Stimulated activated CD4-positive, alpha-beta T cell treated with anti-CD3 and anti-CD28 coated beads, TNF-alpha, amount 100 ng/mL, for 4 hours (primary cell): ENCODE measurements at places on chromosomes 5 and 9.

GRCh38 chr5:65157906-65158603, 323.7 kb downstream of the ADAMTS6 start:
- DNase-seq: no peak

GRCh38 chr9:123866497-123866896, 63.4 kb downstream of the DENND1A start:
- DNase-seq: no peak

- no peak for DNase-seq
These were observed 243.4 kb downstream of the EBF1 start for GRCh38 chr5:158856291-158856690.

DNA sequence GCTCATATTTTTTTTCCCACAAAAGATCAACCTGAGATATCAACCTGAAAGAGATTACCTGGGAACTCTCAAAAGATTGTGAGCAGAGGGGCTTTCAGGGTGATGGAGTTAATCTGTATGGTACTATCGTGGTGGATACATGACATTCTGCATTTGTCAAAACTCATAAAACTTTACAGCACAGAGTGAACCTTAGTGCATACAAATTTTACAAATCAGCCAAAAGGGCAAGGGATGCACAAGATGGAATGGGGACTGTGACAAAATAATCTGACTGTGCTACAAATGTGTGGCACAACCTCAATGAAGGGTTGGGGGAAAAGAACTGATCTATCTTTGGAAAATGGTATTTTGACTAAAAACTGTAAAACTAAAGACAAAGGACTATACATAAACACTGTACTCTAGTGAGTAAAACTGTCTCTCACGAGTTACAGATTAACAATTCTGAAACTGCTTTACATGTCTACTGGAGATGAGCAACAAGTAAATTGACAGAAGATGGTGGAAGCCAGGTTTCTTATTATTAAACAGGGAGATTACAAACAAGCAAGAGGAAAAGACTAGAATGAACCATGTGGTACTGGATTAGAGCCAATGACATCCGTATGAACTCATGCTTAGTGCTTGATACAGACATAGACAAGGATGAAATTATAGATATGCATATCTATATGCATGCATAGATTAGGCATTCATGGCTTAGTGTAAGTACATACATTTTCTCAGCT, 24.8 kb upstream of the RLN1 start:
- no peak for DNase-seq

DNA sequence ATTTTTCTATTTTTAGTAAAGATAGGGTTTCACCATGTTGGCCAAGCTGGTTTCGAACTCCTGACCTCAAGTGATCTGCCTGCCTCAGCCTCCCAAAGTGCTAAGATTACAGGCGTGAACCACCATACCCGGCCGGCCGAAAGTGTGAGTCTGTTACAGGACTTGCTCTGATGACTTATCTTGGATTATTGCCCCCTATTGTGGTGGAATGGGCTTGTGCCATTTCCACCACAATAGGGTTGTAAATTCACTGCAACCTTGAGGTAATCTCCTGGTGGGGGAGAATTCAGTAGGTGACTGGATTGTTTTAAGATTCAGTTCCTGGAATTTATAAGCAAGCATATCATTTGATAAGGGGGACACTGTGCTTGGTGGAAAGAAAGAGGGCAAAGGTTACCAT, 15.0 kb upstream of the HMGCR start:
- no peak for DNase-seq

- no peak for DNase-seq
These were observed 16.7 kb downstream of the EXOC3 start for GRCh38 chr5:459562-460272.

- no peak for DNase-seq
These were observed 48.1 kb downstream of the EPB41L4B start for GRCh38 chr9:109272745-109273144.

DNA sequence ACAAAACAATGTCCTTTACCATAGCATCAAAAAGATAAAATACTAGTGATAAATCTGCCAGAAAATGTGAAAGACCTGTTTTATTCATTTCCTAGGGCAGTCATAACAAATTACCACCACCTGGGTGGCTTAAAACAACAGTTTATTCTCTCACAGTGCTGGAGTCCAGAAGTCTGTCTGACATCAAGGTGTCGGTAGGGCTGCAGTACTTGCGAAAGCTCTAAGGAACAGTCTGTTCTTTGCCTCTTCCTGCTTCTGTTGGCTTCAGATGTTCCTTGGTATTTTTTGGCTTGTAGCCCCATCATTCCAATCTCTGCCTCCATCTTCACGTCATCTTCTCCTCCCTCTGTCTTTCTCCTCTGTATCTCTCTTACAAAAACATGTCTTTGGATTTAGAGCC, 51.0 kb downstream of the PTPDC1 start:
- DNase-seq: no peak

DNA sequence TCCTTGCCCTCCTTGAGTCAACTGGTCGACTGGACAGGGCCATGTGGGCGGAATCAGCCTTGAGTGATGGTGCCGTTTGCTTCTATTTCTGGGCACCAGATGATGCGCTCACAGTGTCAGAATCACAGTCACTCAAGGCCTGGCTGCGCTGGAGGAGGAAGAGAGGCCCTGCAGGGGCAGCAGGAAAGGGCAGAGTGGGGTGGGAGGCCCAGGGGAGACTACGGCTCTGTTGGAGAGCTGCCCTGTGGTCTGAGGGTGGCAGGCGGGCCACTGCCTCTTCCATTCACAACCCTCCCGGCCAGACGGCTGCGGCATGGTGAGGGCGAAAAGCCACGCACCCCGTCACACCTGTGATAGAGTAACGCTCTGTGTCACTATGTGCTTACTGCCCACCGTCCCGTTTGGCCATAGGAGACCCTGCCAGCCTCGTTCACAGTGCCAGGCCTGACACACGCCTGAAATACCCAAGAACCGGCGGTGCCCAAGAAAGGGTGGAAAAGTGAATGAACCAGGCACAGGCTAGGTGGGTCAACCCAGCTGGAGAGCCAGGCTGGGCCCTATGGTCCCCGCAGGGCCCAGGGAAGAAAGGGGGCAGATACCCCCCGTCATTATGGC, 9.9 kb downstream of the PLPP7 start:
- DNase-seq: no peak

GRCh38 chr5:62284946-62285891, 20.8 kb upstream of the KIF2A start:
- DNase-seq: no peak

DNA sequence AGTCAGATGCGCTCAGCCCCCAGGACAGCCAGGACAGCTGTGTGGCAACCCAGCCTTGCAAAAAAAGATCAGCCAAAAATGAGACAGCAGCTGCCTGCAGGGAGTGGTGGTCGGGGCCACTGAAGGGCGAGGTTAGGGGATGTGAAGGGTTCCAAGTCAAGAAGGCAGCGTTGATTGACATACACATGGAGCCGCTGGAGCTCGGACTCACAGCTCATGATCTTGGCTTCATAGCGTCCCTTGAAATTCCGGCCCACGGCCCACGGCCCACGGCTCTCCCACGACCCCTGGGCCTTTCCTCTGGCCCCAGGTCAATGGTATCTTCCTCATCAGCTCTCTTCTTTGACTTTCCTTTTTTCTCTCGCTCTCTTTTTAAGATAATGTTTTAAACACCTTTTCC, 390.0 kb upstream of the IRX4 start:
- DNase-seq: no peak

DNA sequence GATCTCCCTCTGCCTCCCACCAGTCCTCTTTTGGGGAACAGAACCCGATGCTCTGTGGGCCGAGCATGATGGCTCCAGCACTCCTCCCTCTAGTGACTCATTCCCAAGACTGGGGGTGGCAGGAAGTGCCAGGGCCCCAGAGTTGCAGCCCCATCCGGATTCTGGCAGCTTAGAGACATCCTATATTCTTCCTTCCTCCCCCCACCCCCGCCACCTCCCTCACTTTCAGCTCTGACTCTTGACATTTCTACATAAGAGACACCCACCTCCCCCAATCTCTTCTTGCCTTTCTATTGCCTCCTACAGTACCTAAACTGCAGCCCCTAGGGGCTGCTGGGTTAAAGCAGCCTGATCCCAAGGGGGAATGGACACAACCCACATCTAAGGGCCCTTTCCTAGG, 47.1 kb upstream of the MATR3 start:
- peak; percentile 32 for DNase-seq

DNA sequence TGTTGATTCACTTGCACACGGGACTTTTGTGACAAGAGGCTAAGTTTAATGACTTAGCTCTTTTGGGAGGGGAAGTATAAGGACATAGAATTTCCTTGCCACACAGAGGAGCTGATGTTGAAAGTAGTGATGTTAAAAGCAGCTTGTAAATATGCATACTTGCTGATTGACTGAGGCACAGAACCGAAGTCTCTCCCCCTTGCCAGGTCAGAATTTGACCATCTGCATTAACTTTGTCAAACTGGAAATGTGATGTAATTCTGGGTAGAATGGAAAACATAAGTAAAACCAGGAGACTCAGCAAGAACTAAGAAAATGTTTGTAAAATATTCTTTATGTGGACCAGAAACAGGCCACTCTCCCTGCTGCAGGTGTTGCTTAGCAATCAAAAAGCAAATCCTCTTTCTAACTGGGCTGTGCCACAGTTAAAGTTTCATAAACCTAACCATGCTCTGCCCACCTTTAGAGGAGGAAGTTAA, 284.2 kb downstream of the NR3C1 start:
- no peak for DNase-seq

DNA sequence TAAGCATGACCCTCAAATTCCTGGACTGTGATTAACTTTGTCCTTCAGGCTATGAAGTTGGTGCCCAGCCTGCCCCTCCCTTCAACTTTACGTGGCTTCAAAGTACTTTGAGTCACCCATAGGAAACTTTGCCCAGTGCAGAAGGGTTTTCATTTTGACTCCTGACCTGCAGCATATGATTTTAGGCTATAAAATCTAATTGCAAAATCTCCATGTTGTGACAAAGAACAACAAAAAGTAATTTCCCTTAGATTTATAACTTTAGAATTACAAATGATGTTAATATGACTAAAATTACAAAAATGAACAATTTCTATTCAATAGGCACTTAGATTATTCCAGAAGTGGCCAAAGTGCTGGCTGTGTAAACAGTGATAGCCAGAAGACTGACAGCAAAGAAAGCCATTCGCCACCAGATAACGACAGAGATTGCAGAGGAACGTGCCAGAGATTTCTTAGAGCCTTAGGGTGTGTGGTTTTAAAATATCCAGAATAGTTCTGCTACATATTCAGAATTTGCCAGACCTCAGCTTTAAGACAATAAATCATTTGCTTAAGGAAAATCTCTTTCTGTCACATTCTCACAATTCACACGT, 197.4 kb downstream of the SEMA5A start:
- DNase-seq: no peak

DNA sequence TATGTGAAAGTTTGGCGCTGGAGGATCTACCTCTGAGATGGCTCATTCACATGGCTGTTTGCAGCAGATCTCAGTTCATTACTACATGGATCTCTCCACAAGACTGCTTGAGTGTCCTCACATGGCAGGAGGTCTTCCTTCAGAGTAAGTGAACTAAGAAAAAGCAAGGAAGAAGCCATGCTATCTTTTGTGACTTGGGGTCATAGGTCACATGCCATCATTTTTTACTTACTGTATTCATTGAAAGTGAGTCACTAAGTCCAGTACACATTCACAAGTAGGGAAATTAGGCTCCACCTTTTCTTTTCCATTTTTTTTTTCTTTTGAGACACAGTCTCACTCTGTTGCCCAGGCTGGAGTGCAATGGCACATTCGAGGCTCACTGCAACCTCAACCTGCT, 8.7 kb upstream of the CDKN2AIPNL start:
- no peak for DNase-seq

DNA sequence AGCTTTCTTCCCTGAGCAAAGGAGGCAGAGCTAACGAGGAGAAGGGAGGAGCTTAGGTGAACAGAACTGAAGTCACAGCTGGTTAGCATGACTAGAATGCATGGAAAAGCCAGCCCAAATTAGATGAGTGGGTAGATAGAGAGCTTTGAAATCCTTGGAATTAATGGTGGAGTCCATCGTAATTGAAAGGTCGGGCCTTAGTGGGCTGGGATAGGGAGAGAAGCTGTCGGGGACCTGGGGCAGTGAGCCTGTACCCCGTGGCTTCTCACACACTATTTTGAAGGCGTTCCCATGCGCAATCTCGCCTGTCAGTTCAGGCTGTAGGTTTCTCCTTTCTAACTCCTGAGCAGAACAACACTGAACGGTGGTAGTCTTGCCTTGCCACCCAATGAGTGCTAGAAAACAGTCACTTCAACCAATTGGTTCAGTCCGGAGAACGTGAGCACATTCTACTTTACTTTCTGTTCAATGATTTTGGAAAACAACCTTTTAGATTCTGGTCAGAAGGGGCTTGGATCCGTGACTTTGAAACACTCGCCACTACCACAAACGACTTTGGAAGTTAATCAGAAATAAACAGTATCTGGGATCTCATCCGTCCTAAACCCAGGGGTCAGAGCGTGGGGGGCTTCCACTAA, 655 bp upstream of the RAI14 start:
- DNase-seq: no peak

- no peak for DNase-seq
These were observed 122.9 kb downstream of the CDC42SE2 start for GRCh38 chr5:131386779-131387178.

DNA sequence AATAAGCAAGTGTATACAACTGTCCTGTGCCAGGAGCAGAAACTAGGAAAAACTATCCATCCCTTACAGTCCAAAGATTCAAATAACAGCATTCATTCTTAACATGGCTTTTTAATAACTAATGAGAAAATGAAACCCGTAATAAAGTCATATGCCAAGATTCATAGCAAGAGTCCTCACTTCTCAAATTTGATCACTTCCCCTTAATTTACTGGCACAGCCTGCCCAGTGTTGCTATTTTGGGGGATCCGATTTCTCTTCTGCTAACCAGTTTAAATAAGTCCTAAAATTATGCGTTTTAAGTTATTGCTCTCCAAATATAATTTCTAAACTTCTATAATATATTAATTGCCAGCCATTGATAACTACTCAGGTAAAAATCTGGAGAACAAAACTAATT, 177.0 kb upstream of the PTGER4 start:
- DNase-seq: no peak

GRCh38 chr9:108445431-108446071, 410.2 kb downstream of the ACTL7B start:
- DNase-seq: no peak

- DNase-seq: no peak
These were observed 74.1 kb upstream of the HSPA9 start for GRCh38 chr5:138649316-138649720.

DNA sequence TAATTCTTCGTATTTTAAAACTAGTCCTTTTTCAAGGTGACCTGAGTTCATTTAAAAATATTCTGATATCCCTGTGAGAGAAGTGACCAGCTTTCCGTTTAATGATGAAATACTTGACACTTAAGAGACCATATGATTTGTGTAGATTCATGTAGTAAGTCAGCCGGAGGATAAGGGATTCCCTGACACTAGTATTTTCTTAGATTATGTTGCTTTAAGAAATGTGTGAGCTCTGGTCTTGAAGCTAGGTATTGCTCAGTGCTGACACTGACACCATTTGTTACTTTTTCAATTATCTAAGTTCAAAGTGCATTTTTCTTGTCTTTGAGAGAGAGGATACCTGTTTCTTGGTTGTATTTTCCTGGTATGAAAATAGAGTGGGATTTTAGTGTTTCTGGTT, 4.2 kb downstream of the NIPBL start:
- DNase-seq: no peak
